CD4-positive, alpha-beta T cell treated with Interleukin-4 for 1 hour (primary cell): ENCODE measurements at places on chromosomes 4 and X.
A peak's percentile ranks its signal among the peaks of the same experiment; 100 is the strongest.

DNA sequence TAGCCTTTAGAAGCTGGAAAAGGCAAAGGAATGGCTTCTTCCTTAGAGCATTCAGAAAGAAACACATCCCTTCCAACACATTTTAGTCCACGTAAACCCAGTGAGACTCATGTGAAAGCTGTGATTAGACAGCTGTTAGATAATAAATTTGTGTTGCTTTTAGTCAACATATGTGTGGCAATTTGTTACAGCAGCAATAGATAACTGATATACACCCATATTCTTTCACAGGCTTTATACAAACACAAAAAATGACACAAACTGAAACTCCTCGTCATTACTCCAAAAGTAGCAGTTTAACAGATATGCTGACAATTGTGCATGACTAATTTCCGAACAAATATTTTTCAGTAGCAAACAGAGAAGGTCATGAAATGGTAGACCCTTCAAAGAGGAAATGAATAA is 65.3 kb downstream of the ANTXR2 start:
- no peak for DNase-seq

DNA sequence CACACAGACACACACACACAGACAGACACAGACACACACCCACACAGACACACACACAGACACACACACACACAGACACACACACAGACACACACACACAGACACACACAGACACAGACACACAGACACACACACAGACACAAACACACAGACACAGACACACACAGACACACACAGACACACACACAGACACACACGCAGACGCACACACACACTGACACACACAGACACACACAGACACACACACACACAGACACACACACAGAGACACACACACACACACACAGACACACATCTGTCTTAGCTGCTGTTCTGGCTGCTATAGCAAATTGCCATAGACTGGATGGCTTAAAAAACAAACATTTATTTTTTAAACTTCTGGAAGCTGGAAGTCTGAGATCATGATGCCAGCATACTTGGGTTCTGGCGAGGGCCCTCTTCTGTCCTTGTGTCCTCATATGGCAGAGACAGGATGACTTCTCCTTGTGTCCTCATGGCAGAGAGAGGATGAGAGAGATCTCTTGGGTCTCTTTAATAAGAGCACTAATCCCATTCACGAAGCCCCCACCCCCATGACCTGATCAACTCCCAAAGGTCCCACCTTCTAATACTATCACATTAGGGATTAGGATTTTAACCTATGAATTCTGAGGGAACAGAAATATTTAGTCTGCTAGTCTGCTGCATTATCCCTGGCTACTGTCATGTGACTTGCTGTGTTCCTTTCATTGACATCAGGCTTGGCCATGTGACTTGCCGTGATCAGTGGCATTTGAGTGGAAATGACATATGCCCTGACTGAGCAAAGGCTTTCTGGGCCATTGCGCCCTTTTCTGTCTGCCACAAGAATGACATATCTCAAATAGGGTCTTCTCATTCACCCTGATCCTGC is 32.7 kb upstream of the RASGEF1B start:
- DNase-seq: peak; percentile 49

GRCh38 chr4:122898370-122899150 is 23.8 kb downstream of the NUDT6 start:
- DNase-seq: no peak

DNA sequence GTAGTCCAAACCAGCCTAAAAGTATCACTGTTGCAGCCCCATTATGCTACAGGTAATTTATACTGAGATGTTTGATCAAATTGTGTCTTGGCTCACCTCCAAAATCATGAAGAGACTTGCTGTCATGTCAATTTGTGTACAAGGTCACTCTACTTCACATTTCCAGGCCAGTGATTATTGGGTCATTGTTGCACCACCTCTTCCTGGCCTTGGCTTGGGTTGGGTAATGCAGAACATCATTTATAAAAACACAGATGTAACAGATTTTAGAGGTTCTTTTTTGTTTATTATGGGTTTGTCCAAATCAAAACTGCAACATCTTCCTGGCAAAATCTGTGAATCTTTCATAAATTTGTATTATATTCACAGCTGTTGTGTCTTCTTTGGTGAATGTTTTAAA is 459.5 kb downstream of the ANKRD50 start:
- DNase-seq: no peak

- DNase-seq: no peak
Observed at GRCh38 chrX:26160301-26160700, at the start of gene MAGEB6B. Gene MAGEB6B (plus strand): TSS chrX:26160601. CDS start chrX:26160601, 0 bp downstream.

DNA sequence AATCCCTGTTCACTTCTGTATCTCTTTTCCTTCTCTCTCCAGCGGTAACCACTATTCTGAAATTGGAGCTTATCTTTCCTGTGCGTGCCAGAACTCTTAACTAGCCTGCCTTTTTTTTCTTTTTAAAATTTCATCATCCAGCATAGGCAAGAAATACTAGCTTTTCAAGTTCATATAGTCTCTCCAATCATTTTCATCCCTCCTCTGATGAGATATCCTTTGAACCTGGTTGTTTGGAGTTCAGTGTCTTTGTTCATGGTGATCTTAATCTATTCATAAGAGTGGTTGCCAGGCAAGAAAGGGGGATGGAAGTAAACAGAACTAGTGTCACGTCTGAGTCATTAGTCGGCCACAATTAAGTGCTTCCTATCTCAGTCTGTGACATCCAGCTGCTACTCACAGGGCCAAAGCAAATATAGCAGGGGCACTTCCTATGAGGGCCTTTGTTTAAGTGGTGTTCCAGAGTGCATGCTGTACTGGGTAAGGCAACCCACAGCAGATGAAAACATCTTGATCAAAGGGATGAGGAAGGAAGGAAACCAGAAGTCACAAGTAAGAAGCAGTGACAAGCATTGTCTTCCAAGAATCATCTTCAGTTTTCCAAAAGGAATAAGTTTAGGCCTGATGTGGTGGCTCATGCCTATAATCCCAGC is 56.4 kb upstream of the XIAP start:
- peak; percentile 38 for DNase-seq

- no peak for DNase-seq
Observed at GRCh38 chr4:183468210-183469095, 24.0 kb downstream of the CDKN2AIP start.

- DNase-seq: no peak
Observed at GRCh38 chrX:149508467-149508866, 3.4 kb upstream of the IDS start.

DNA sequence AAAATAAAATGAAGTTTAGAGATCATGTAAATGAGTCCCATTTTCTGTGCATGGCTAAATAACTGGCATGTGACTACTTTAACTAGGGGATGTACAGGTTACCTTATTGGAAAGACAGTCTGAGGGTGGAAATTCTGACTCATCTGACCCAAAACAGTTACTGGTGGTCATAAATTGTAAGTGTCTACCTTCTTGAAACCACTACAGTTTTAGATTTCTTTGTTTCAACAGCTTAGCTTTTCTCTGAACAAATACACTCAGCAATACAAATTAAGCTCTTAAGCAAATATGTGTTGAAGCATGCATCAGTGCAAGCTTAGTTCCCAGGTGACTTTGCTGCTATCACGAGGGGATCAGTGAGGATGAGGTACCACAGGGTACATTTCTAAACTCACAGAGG is 60.7 kb upstream of the PGM2 start:
- DNase-seq: no peak

GRCh38 chrX:48025561-48025960 is 18.8 kb downstream of the SPACA5 start:
- DNase-seq: peak; percentile 50

DNA sequence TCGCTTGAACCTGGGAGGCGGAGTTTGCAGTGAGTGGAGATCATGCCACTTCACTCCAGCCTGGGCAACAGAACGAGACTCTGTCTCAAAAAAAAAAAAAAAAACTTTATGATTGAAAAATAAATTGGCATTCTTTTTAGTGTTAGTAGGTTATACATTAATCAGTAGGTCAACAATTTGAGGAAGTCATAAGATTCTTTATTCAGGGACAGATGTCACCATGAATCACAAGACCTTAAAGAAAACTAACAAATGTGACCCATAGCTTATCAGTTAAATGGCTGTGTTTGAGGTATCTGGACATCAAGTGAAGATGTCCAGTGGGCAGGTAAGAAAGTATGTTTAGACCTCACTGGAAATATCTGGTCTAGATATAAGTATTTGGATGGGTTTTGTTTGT is 9.3 kb upstream of the PRMT9 start:
- no peak for DNase-seq

- DNase-seq: no peak
Observed at GRCh38 chr4:17013382-17014006, 115.0 kb upstream of the LDB2 start.

DNA sequence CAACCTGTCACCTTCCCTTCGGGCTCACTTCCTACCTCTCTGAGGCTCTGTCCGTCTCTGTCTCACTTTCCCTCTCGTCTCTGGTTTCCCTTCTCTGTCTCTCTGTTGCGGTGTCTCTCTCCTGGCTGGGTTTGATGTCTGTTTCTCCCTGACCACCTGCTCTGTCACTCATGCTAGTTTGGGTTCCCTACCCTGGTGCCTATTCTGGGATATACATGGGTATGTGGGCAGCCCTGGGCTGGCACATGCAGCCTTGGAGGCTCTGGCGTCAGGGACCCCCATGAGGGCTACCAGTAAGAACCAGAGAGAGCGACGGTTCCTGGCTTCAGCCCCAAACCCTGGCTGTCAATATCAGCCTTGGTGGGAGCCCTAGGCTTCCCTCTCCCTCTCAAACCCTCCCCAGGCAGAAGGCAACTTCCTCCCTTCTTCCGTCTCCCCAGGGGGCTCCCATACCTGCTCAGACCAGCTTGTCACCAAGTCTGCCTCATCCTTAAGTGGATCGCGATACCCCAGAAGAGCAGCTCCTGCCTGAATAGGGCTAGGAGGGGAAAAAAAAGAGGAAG is 314 bp downstream of the DNASE1L1 start:
- no peak for DNase-seq

DNA sequence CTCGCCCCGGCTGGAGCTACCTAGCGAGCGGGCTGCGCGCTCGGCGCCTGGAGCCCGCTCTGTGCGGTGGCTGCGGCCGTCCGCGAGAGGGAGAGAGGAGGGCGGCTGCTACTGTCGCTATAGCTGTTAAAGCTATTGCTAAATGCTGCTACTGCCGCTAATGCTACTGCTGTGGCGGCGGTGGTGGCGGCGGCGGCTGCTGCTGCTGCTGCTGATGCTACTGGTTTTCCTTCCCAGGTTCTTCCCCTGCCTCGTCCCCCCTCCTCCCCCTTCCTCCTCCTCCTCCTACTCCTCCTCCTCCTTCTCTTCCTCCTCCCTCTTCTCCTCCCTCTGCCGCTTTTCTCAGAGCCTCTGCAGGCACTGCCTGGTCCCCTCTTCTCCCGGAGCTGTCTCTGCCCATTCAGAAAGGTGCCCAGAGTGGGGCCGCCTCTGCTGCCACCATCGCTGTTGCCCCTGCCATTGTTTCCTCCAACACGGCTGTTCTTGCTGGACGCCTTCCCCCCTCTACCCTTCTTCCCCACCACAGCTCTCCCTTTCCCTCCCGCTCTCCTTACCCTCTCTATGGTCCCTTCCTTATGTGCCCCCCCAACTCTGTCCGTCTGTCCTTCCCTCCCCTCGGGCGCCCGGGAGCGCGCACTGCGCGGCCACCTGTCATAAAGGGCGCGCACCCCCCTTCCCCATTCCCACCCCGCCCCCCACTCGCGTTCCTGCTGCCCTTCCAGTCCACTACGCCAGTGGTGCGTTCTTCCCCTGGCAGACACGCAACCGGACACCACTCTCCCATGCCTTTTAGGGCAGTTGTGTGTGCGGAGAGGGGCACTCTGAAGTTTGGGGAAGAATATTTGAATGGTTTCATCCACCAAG is at the start of gene NEXMIF:
NEXMIF (minus strand) TSS at position 228 of the 864 bp plus-strand sequence.
- DNase-seq: no peak

GRCh38 chr4:124278477-124278876 is 434.1 kb downstream of the ANKRD50 start:
- DNase-seq: no peak

- DNase-seq: no peak
Observed at GRCh38 chrX:18872621-18873020, 111.3 kb downstream of the PHKA2 start.

DNA sequence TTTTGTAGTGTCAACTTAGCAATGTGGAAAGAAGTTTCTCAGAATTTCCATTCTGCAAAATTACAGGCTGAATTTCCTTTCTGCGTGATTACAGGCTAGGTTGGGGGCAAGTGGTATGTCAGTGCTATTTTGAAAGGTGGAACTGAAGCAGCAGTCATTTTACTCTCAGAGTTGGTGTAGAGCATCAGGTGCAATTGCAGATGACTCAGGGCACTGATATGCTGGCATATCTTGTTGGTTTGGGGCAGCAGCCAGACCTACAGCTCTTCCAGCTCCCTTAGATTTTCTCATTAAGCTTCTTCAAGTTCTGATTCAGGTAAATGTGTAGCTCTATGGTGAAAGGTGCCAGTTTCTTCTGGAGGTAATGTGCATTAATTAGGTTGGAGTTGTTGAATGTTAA is 930.7 kb upstream of the PCDH10 start:
- no peak for DNase-seq

DNA sequence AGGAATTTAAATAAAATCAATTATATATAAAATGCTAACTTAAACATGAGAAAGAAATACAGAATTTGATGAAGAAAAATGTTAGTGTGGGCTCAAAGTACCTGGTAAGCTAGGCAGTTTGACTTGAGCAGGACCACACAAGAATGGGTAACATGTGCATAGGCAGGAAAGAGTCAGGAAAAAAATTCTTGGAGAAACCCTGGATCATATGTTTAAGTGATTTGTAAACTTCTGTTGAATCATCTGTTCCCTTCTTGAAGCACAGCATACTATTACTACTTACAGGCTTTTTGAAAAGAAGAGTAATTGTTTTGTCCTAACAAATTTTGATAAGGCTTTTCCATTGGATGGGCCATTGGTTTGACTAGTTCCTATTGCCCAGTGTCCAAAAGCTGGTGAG is 37.5 kb upstream of the FHDC1 start:
- no peak for DNase-seq

DNA sequence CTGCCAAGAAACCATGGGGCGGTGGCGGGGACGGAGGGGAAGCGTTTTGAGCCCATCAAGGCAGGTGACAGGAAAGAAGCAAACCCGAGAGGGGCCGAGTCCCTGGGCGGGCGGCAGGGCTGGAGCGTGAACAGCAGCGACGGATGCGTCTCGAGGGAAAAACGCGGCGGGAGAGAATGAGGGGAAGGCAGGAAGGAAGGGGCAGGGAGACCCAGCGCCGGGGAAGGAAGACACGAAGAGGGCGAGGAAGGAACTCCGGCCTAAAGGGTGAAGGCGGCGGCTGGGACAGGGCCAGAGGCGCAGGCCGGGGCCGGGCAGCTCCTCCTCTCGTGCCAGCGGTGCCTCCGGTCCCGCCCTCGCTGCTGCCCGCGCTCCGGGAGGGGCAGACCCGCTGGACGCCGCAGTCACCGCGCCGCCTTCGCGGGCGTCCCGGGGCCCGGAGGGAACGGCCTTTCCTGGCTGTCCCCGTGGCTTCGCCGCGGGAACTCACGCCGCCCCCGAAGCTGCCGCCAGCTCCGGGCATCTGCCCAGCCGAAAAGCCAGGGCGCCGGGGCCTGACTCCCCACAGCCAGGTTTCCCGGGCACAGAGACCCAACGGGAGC is 751 bp upstream of the RGS12 start:
- DNase-seq: peak; percentile 23
